ENCODE measurements at places on chromosomes 1 and 21.

- no peak for DNase-seq
Measured at GRCh38 chr21:42338729-42339715, 11.8 kb downstream of the TFF2 start.

DNA sequence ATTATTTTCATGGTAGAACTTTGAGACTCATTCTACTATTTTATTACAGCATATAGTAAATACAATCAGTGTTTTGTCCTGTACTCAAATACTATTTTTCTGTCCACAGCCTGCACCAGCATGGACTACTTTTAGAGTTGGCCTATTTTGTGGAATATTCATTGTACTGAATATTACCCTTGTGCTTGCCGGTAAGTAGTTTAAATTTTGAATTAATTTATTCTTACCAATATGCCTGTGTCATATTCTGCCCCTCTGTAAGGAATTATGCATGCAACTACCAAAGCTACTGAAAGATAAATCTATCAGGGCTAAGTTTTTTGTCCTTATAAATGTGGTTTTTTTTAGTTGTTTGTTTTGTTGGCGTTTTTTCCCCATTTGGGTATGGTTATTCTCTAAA lies 101.4 kb upstream of the KIAA1614 start:
- no peak for DNase-seq

- peak; percentile 44 for DNase-seq
Measured at GRCh38 chr1:239987103-239987745, 104.5 kb upstream of the FMN2 start.

DNA sequence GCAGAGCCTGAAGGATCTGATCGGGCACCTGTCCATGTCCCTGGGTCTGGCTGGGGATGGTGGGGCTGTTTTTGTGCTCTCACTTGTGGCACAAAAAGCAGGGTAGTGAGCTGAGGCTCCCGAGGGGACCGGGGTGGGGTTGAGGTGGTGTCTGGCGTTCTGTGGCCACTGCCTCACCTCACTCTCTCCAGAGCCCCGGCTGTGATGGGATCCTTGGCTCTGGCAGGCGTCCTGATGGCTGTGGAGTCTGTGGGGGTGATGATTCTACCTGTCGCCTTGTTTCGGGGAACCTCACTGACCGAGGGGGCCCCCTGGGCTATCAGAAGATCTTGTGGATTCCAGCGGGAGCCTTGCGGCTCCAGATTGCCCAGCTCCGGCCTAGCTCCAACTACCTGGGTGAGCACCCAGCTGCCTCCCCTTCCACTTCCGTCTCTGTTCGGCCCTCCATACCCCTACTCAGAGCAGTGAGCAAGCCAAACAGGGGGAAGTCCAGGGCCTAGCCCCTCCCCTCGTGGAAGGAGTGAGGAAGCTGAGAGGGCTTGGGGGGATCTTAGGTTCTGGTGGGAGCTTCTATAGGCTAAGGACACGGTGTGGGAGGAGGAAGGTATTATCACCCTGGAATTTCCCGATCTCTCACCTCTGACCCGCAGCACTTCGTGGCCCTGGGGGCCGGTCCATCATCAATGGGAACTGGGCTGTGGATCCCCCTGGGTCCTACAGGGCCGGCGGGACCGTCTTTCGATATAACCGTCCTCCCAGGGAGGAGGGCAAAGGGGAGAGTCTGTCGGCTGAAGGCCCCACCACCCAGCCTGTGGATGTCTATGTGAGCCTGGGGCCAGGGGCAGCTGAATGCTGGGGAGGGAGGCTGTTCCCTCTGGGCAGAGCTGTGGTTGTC lies 7.0 kb downstream of the ADAMTSL4 start:
- DNase-seq, result no peak

GRCh38 chr1:46757956-46758528 lies 39.1 kb upstream of the EFCAB14 start:
- DNase-seq, result peak; percentile 53

DNA sequence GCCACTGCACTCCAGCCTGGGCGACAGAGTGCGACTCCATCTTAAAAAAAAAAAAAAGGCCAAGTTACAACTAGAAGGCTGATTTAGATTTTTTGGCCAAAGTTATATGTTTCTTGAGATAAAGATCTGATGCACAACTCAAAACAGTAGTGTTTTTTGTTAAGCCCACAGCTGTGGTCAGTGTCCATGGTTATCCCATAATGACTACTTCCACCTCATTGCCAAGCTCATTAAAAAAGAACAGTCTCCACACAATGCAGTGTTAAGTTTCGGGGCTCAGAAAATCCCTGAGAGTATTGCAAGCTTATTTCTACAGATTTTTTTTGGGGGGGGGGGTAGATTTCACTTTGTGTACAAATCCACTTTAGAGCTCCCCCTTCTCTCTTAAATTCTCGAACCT lies 120.5 kb downstream of the RUNX1 start:
- no peak for DNase-seq

- DNase-seq, result peak; percentile 20
Measured at GRCh38 chr1:1543706-1544099, 3.3 kb upstream of the TMEM240 start.

DNA sequence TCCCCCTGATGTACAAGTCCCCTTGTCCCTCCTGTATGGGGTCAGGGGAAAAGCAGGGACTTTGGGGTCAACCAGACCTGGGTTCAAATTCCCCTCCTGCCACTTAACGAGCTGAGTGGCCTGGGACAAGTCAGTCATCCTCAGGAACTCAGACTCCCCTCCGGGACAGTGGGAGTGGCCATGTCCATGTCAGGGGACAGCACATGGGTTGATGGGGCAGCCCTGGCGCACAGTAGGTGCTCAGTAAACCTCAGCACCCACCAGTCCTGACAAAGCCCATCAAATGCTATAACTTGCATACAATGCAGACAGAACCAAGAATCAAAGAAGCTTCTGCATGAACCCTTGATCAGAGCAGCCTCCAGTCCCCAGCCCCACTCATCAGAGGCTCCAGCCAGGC lies 30.0 kb downstream of the MATN1 start:
- DNase-seq, result no peak

- peak; percentile 93 for DNase-seq
Measured at GRCh38 chr1:153572569-153573015, 6.9 kb upstream of the S100A2 start.

- DNase-seq, result no peak
Measured at GRCh38 chr1:154467434-154468102, 34.5 kb upstream of the TDRD10 start.

- DNase-seq, result no peak
Measured at GRCh38 chr1:236089046-236089773, 24.3 kb upstream of the NID1 start.

DNA sequence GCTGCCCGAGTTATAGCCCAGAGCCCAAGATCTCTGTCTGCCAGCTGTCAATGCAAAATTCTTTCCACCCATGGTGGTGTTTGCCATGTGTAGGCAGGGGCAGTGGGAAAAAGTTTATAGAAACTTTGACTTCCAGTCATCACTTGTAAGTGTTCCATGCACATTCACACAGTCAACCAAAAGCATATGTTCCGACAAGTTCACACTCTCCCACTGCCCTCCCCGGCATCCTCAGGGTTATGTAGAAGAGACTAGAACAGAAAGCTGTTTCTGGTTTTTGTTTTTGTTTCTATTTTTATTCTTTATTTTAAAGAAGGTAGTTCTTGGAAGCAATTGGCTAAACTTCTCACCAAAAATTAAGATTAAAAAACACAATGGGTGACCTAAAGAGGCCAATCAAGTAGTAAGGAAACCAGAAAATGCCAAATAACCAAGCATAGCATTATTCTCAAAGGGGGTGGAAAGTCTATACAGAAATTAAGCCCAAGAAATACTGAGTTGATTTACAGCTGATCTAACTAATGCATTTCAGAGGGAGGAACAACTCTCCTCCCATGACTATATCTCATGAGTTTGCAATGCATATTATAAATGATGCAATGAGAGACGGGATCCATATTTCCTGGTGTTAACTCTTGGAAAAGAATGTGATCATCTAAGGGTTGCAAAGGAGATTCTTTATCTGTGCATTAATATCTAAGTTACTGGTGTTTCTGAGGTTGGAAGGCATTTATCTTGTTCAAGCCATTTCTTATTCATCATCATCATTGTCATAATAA lies 91.5 kb upstream of the ETS2 start:
- DNase-seq, result no peak

DNA sequence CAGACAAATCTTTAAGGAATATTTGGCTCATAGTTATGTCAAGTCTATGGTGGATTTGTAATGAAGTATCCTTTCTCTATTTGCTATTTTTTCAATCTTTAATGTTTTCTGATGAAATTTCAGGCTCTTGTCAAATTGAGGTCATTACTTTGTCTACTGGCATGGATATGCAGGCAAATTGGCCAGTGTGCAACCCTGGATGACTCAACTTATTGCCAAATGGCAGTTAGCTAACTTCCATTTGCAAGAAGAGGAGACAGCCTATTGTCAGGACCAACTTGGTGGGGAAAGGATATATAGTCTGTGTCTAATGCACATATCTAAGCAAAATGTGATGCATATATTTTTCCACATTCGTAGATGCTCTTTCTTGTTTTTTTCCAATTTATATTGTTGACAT lies 530.5 kb downstream of the PTBP2 start:
- DNase-seq, result peak; percentile 13

GRCh38 chr1:119210296-119210649 lies 69.8 kb upstream of the WARS2 start:
- DNase-seq, result no peak

DNA sequence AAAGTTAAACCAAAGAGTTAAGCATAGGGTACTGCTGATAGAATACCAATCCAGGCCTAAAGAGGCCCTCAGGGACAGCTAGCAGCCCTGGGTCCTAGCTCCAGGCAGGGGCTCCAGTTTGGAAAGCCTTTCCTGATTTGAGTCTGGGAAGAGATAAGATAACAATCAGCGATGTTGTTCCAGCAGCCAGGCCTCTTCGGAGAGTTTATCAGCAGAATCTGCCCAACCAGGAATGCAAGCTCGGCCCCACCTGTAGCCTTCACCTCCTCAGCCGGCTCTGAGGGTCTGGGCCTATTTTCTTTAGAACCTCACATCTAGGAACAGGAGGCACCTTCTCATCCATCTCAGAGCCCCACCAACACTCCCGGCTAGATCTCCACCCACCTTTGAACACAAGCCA lies 42.6 kb downstream of the PLEKHA6 start:
- no peak for DNase-seq

DNA sequence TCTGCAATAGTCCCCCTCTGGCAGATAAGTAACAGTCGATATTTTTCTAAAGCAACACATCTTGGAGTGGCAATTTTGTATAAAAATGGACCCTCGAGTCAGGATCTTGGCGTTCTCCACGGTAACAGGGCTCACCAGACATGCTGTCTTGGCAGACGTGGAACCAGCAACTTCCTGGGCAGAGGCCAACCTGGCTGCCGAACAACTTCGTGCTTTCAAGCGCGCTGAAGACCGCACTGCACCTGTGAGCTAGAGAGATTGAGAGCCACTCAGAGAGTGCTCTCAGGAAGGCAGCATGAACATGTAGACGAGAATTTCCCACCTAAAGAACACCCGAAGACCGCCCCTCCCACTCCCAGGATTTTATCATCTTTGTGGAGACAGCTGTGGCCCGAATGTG lies 7.3 kb downstream of the C1orf174 start:
- DNase-seq, result no peak

GRCh38 chr1:2891923-2892448 lies 90.5 kb upstream of the TTC34 start:
- no peak for DNase-seq

DNA sequence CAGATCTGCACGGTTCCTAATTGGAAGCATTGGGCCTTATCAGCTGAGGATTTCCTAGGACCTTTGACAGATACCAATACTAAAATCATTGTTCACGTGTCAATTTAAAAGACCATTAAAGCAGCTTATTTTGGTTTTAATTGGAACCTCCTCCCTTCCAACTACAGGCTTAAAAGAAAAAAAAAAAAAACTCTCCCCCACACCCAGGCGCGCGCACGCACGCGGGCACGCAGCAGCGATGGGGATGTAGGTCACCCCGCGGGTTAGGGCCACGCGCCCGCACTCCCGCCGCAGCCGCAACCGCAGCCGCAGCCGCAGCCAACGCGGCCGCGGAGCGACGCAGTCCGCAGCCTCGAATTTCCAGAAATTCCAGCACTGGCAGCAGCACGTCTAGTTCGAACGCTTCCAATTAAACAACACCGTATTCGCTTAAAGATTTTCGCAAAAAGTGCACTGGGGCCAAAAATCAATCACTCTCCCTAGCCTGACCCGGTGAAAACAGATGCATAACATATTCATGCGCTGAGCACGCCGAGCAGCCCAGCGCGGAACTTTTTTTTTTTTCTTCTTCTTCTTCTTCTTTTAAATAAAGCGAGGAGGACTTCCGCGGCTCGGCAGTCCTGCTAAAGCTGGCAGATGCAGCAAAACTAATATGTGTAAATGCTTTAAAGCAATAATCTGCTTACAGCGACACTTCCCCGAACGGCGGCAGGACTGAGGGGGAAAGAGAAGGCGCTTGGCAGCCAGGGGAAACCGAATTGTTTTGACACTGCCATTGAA lies 13.3 kb upstream of the BARHL2 start:
- DNase-seq, result no peak

- peak; percentile 28 for DNase-seq
Measured at GRCh38 chr1:202207292-202207691, 13.7 kb downstream of the LGR6 start.

- no peak for DNase-seq
Measured at GRCh38 chr1:10583641-10584040, 108.9 kb downstream of the PEX14 start.

DNA sequence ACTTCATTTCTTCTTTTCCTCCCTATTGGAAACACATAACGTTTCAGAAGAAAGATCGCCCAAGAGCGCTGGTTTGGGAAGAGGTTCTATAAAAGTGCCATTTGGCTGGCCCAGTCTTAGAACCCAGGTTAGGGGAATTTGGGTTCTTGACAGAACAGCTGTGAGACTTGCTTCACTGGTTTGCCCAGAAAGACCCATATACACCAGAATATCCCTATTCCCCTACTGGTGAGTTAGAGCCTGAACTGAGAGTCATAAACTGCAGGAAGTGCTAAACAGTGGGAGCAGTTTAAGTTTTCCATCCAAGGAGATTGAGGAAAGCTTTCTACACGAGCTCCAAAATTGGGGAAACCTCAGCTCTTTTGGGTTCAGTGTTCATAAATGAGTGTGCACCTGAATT lies 275.2 kb downstream of the VAV3 start:
- DNase-seq, result no peak

- DNase-seq, result peak; percentile 28
Measured at GRCh38 chr1:204065174-204065985, 7.5 kb upstream of the SOX13 start.

DNA sequence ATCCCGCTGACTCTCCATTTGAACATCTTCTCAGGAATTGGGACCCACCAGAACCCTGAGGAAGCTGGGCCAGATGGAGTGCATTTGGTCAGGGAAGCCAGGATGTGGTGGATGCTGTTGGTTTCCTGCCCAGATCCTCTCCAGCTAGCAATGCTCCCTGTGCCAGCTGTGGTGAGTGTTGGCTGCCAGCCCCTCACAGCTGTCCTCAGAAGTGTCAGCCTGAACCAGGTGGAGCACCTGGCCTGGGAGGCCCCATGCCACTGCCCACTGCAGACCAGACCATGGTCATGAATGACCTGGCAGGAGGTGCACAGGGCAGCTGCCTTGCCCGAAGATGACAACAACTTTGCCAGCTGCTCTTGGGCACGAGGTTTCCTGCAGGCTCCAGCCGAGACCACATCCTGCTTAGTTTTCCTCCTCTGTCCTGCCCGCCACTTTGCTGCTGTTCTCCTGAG lies 54.4 kb downstream of the PRSS38 start:
- DNase-seq, result no peak

- DNase-seq, result no peak
Measured at GRCh38 chr1:200530623-200531261, 89.8 kb downstream of the KIF14 start.

Measured in kidney tubule cell (primary cell).